Stimulated activated effector memory CD8-positive, alpha-beta T cell treated with anti-CD3 and anti-CD28 coated beads, Interleukin-12 subunit alpha, Interleukin-12 subunit beta, amount 100 ng/mL, for 72 hours (primary cell): ENCODE measurements at places on chromosomes 12 and 14.

DNA sequence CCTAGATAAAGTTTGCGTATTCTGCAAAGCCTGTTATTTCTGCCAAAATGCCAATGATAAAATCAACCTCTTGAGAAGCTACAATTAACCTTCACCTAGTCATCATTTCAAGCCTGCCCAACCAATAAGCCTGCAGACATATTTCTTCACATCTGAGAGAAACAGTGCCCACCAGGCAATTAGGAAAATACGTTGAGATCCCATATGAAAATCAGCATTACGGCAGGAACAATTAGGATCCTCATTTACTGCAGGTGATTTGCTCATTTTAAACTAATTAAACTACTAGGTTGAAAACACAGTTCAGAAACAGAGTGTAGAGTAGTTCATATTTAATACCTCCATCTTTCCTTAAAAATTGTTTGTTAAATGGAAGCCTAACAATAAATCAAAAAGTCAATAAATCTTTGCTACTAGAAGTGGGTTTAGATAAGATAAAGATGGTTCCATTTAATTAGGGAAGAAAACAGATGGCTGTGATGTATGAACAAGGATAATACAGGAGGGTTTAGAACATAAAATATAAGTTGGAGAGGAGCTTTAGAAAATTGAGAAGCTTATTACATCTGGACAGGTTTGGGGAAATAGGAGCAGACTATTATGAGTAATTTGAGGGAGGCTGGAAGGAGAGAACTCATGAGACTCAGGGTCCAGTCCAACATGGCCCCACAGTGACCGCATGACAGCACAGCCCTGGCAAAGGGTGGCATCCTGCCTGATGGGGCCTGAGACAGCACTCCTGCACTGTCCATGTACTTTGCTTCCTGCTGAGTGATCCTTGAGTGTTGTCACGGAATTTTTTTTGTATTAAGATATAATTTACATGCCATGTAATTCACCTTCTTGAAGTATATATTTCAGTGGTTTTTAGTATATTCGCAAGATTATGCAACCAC, 26.9 kb upstream of the PYGL start:
- no peak for DNase-seq

DNA sequence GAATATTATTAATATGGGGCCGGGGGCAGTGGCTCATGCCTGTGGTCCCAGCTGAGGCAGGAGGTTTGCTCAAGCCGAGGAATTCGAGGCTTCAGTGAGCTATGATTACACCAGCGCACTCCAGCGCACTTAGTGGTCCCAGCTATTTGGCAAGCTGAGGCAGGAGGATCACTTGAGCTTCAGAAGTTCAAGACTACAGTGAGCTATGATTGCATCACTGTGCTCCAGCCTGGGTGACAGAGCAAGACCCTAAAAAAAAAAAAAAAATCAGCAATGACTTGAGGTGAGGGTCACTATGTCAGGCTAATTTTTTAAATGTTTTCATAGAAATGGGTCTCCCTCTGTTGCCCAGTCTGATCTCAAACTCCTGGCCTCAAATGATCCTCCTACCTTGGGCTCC, 243.4 kb downstream of the RBM19 start:
- no peak for DNase-seq

DNA sequence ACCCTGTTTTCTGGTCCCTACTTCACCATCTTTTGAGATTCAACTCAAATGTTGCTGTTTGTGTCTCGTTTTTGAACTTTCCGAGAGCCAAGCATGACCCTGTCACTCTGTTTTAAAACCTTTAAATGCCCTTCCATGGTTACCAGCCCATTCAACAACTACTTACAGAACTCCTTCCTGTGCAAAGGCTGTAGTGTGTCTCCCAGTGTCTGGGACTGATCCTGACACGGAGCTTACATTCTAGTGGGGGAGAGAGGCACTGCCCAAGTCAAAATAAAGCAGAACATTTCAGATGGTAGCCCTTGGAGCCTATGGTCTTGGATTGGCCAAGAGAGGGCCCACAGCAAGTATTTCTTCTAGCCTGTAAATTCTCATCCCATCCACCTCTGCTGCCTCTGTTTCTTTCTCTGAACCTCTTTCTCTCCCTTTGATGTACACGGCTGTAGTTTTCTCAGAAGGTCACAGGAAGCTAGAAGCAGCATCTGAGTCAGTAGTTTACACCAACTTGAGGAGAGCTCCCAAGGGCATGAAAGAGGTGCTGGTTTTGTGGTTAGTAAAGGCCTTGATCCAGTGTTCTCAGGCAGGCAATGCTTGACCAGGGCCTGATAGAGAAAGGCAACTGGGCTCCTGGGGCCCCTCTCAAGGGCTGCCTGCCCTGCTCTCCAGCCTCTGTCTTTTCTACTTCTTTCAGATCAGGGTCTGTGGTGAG, 42.3 kb upstream of the SLC24A4 start:
- DNase-seq = no peak

GRCh38 chr12:117587631-117588287, 226.3 kb upstream of the NOS1 start:
- peak; percentile 60 for DNase-seq

DNA sequence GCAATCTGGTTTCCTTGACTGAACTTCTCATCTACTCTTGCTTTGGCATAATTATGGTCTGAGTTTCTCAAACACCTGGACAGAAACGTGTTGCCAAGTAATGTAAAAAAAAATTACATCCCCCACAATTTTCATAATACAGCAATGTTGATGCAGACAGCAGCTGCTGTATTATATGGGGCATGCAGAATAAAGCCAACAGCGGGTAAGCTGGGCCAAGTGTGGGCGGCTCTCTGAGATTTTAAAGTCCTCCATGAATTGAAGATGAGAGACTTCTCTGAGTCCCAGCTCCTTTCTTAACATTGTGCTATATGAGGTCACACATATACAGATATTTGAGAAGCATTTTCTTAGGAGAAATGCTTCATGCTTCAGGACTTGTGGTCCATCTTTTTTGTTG, 881.2 kb downstream of the GALC start:
- no peak for DNase-seq

DNA sequence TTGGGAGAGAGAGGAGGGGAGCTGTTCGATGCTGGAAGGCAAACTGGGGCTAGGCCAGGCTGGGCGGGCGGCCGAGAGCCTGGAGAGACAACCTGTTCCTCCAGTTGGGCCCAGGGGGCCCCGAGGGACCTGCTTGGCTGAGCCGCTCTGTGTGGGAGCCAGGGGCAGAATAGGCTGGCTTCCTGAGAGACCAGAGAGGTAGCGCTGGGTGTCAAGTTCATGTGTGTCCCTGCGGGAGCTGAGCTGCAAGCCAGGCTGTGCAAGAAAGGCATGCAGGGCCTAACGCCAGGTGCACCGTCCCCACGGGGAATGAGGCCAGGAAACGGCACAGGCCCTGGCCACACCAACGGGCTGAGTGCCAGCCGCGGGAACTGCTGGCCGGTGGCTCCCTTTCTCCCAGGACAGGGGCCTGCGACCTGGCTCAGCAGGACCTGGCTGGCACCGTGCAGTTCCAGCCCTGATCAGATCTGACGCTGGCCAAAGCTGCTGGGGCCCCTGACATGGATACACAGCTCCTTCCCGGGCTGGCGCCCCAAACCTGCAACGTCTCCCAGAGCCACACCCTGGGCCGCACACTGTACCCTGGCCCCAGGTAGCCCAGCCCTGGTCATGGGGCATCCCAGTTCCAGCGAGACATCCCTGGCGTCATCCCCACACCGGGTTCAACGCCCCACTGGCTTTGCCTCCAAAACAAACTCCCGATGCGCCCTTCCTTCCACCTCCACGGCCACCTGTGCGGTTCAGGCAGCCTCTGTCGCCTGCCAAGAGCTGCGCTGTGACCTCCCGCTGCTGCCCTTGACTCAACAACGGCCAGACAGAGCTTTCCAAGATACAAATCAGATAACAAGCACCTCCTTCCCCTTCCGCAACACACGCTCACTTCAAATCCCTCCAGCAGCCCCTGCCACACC, 65.0 kb downstream of the RFLNA start:
- DNase-seq = no peak

GRCh38 chr14:24171422-24172260, at the start of gene REC8:
Gene REC8, plus strand, starts transcription at chr14:24172080. Its CDS starts 473 bp downstream, at chr14:24172553.
- peak; percentile 89 for DNase-seq

GRCh38 chr14:74634964-74635363, 22.9 kb upstream of the LTBP2 start:
- DNase-seq = no peak

DNA sequence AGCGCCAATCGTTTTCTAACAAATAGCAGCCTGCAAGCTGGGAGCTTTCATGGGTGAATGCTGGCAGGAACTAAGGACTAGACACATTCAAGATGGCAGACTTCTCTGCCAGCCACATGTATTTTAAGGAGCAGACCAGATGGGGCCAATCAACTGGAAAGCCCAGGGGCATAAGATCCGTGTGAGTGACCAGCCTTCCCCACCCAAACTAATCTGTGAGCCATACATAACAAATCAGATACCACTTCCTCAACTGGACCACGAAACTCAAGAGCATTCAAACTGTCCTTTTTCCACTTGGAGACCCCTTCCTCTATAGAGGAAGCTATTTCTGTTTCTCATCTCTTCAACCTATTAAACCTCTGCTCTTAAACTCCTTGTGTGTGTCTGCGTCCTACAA, 9.7 kb downstream of the TCL1B start:
- peak; percentile 0 for DNase-seq

GRCh38 chr14:105382343-105383082, 15.8 kb upstream of the TEX22 start:
- DNase-seq = no peak

GRCh38 chr14:28059254-28059653, 707.3 kb upstream of the FOXG1 start:
- DNase-seq = no peak

- no peak for DNase-seq
Measured at GRCh38 chr12:121753844-121754264, 39.6 kb downstream of the RHOF start.

DNA sequence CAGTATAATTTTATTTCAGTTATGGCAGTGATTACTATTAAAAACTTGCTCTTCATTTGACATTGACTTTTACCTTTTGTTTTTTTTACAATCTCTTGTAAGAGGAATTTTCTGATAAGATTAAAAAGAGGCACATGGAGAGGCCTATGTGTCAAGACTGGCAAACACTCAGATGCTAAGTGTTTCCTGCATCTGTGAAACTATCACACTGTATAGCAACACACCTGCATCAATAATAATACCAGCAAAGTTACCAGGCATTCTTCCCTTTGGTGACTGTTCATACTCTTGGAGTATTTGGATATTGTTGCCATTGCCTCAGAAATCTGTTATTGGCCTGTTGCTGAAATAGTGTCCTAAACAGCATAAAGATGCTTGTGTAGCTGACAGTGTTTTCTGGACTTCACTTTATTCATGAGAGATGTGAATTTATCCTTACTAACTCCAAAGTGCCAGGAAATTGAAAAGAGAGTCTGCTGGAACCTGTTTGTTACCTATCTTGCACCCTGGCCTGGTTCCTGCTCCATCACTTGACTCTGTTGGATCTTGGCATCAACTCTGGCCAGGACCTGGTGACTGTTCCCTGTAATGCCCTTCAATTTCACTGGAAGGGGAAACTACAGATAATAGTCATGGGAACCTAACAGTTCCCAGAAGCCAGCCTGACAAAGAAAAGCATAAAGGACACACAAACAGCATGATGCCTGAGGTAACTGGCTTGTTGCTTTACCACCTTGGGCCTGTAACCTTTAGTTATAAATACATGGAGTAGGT, 19.8 kb downstream of the SLC16A7 start:
- no peak for DNase-seq

GRCh38 chr14:32697114-32697513, 241.6 kb upstream of the NPAS3 start:
- no peak for DNase-seq

- DNase-seq = no peak
Measured at GRCh38 chr12:45183246-45183645, 32.6 kb upstream of the ANO6 start.

GRCh38 chr14:31819281-31819680, 257.8 kb upstream of the ARHGAP5 start:
- no peak for DNase-seq

GRCh38 chr12:91349476-91349875, 166.9 kb upstream of the DCN start:
- no peak for DNase-seq

DNA sequence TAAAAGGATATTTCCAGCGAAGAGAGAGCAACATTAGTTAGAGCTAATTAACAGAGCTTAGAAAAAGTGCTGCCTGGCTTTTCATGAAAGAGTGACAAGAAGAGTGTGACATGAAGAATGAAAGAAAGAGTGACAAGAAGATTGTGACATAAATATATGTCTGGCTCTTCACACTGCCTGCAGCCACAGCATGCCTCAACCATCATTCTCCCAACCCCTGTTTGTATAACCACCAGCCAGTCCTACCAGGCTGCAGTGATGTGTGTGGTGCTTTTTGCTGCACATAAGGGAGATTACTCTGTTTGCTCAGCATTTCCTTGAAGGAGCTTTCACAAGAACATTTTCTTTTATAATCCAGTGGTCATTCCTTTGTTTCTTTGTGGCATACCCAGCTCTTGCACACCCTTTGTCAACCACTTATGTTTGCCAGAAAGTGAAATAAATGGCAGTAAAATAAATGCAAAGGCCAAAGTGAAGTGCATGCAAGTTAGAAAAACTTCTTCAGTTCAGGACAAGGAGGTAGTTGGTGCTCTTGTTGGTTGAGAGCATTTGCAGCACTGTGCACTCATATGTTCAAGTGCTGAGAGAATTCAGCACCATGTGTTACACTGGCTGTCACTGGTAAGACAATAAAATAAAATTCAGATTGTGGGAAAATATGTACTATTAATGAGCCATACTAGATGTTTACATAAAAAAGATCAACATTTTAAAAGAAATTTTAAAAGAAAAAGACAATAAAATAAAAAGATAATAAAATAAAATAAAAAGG, 50.6 kb downstream of the KIF21A start:
- no peak for DNase-seq

DNA sequence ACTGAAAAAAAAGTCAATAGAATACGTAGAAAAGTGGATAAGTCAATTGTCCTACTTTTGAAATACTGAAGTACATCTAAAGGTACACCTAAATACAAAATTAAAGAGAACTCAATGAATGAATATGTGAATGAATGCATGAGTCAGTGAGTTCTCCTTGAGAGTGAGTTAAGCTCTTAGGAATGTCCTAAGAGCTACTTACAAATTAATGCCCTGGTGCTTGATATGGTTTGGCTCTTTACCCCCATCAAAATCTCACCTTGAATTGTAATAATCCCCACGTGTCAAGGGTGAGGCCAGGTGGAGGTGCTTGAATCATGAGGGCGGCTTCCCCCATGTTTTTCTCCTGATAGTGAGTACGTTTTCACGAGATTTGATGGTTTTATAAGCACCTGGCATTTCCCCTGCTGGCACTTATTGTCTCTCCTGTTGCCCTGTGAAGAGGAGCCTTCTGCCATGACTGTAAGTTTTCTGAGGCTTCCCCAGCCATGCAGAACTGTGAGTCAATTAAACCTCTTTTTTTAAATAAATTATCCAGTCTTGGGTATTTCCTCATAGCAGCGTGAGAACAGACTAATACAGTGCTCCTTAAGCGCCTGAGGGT, 192.2 kb upstream of the ARHGAP5 start:
- no peak for DNase-seq

GRCh38 chr14:36324897-36325296, 4.5 kb upstream of the MBIP start:
- no peak for DNase-seq
